ENCODE measurements at places on chromosomes 12 and 14. TPM values are rescaled to one million over a fixed set of nuclear protein-coding genes. Genes with fewer than 3 reads are reported as not detected.

The FUT8 gene
- 18.4 TPM for polyA plus RNA-seq

The RND1 gene
- 2.4 TPM for polyA plus RNA-seq

The CRIP2 gene
- 87.4 TPM for polyA plus RNA-seq

The CD163 gene
- 9.5 TPM for polyA plus RNA-seq

The B3GNT4 gene
- polyA plus RNA-seq = 6.4 TPM

The RPL10L gene
- polyA plus RNA-seq = not detected

The DCN gene
- polyA plus RNA-seq = 366 TPM

The TEX52 gene
- 3.1 TPM for polyA plus RNA-seq

GRCh38 chr14:35385042-35385839 is 19.3 kb downstream of the NFKBIA start:
- no peak for DNase-seq

DNA sequence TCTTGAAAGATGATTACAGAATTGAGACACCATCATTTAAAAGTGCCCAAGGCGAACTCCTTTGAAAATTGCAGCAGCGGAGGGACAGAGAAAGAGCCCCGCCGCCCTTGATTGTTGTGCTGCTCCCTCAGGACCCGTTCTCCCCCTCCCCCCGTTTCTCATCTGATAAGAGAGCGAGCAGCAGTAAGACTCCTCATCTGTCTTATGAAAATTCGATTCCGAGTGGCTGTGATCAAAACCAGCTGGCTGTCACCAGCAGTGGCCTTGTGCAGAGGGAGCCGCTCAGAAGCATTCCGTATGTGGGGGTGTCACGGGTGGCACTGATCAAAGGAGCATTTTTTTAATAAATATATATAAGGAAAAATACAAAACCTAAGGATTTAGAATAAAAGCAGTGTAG is 78.0 kb upstream of the GPATCH2L start:
- no peak for DNase-seq

DNA sequence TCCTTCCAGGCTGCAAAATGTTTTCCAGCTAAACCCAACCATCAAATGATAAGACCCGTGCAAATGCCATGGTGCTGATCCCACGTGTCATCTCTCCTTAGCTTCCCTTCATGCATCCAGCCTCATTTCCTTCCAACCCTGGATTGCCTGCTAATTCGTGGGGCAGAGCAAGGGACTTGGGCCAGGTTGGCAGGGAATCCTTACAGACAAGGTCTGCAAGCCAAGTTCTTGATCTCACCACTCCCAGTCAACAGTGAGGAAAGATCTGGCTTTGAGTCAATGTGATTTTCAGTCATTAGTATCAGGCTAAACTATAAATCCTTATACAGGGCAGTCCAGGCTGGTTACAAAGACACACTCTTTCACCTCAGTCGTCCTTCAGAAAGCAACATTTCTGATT is 150.9 kb downstream of the ANO2 start:
- DNase-seq = no peak

DNA sequence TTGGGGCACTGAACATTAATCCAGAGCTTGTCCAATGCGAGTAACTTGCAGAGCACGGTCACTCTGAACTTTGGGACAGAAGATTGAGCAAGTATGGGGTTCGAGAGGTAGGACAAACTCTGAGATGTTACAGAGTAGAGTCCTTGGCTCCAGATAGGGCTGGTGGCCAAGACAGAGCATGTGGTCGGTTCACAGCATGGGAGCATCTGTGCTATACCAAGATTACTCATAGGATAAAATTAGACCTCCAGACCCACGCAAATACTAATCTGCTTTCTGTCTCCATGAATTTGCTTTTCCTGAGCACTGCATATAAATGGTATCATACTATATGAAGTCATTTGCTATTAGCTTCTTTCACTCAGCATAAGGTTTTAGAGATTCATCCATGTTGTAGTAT is 93.4 kb upstream of the TBX5 start:
- no peak for DNase-seq

- DNase-seq = no peak
These were observed 123.1 kb downstream of the GALC start for GRCh38 chr14:87869619-87870583.

DNA sequence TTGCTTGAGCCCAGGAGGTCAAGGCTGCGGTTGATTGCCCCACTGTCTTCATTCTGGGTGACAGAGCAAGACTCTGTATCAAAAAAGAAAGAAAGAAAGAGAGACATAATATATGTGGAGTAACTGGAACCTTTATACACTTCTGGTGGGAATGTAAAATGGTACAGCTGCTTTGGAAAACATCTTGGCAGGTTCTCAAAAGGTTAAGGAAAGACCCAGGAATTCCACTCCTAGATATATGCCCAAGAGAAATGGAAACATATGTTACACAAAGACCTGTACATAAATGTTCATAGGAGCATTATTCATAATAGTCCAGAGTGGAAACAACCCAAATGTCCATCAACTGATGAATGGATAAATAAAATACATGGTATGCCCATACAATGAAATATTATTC is 7.2 kb downstream of the RBMS2 start:
- DNase-seq = no peak

DNA sequence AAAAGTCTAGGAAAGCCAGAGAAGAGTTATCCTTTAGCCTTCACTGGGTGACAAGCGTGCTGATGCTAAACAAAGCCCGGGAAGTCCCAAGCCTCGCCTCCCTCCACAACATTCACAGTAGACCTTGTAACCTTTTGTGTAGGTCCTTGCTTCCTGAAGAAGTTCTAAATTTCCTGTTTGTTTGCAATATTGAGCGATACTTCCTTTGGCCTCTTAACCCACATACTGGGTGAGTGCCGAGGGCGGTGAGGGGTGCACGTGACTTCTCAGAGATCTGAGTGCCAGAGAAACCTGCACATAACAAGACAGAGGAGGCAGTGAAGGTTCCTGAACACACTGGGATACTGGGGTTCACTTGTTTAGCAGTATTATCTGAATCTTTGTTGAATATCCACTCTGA is 134.3 kb downstream of the PLXNC1 start:
- DNase-seq = no peak

GRCh38 chr14:105152794-105153241 is 15.8 kb downstream of the JAG2 start:
- no peak for DNase-seq

DNA sequence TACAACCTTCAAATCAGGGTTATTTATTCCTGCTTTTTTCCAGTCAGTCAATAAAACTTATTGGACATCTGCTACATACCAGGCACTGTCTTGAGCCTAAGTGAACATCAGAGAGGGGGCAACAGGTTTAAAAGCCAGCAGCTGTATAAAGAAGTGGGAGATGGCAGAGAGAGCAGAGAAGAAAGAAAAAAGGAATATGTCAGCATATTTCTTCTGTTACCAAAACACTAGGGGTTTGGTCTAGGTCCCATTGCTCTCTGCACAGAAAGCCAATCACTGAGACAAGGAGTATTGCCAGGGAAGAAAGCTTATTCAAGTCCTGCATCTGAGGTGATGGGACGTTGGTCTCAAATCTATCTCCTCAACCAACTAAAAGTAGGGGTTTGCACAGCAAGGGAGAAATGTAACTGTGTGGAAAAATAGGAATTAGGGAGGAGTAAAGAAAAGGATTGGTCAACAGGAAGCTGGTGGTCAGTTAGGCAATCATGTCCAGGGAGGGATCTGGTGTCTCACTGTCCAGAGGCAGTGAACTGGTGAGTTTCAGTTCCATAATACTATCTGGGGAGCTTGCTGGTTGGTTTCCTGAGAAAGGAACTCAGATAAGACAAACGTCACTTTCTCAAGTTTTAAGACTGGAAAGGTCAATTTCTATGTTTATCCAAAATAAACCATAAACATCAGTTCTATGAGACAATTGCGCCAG is 107.5 kb downstream of the PHLDA1 start:
- DNase-seq = no peak
